Right ventricle myocardium superior (tissue), 1 donor: ENCODE measurements at places on chromosomes 2 and 18.

DNA sequence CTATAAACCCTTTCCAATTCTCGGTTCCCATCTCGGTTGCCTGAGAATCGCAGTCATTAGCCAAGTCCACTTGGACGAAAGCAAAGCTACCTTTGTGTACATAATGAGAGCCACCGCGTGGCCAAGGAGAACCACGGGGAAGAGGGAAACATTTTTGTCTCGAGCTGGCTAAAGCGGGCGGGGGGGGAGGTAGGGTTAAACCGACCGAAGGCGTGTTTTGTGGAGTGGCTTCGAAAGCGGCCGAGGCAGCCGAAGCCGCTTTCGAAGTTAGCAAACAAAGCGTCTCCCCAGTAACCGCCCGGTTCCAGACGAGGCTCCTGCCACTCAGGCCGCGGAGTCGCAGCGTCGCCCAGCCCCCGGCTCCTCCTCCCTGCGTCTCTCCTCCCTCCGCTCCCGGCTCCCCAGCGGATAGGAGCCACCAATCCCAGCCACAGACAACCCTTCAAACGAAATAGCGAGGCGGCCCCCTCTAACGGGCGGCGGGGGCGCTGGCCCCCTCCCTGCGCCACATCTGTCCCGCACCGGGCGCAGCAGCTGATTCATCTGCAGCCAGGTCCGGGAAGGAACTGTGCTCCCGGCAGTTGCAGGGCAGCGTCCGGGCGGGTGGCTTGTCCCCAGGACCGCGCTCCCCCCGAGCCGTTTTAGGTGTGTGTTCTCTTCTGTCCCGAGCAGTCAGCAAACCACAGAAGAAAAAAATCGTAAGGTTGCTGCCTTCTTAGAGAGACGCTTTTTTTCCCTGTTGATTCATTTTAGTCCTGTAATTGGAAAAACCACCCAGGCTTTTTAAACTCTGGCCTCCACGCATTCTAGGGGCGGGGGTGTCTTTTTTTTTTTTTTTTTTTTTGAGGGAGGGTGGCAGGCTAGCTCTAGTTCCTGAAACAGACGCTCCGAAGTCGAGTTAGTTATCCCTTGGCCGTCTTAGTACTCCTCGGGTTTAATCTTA, 1.8 kb upstream of the TGIF1 start:
- peak; percentile 96 for DNase-seq

DNA sequence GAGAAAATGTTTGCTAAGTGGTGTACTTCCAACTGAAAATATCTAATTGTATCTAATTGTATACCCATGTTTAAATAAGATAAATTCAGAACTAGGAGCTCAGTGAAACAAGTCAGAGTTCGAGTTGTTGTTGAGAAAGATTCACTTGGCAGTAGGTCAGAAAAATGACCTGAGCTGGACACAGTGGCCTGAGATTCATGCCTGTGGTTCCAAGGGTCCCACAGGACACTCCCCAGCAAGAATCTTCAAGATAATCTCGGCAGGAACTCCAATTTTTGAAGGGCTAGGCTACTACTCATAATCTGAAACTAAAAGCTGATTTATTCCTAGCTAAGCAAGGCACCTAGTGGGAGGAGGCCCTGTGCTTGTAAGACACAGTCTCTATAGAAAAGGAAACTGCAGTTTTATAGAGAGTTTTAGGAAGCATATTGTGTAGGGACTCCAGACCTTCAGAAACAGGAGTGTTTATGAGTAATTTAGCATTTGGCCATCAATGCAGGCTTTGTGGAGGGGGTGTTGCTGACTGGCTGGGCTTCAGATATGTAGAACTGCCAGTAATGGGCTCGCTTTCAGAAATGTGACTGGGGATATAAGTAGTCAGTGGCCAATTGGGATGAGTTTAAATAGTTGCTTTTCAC, 43.2 kb downstream of the SP140 start:
- no peak for DNase-seq

- no peak for DNase-seq
These were observed 254.4 kb upstream of the TANK start for GRCh38 chr2:160905862-160906261.

DNA sequence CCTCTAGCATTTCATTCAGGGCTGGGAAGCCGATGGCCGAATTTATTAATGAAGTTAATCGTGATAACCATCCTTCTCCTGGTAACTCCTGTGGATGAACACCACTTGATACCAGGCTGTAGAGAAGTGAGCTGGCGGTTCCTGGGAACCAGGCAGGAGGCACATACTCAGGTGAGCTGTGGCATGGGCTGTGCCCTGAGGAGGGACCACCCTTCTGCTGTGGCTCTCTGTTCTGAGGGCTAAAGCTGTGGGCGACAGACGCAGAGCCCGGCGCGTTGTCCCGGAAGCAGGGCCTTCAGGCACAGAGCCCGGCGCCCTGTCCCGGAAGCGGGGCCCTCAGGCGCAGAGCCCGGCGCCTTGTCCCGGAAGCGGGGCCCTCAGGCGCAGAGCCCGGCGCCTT, 462.3 kb upstream of the SALL3 start:
- no peak for DNase-seq

- peak; percentile 37 for DNase-seq
These were observed 726.6 kb upstream of the FANCL start for GRCh38 chr2:58967736-58968135.

DNA sequence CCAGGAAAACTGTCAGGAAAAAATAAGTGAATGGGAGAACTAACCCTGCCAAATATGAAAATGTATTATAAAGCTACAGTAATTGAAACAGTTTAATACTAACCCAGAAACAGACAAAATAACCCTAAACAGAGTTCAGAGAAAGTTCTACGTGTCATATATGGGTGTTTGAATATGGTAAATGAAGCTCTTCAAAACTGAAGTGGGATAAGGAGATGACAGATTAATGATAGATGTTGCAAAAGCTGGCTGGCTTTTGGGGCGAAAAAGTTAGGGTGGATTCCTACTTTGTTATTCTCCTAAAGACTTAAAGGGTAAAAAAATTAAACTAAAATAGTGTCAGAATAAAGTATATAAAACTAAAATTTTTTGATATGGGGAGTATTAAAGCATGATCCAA, 101.8 kb upstream of the ARL5A start:
- DNase-seq = no peak

GRCh38 chr2:125711075-125711474, 944.9 kb upstream of the GYPC start:
- DNase-seq = no peak

- DNase-seq = no peak
These were observed 294.9 kb downstream of the FSIP2 start for GRCh38 chr2:186033541-186033940.

- no peak for DNase-seq
These were observed 27.5 kb downstream of the MALT1 start for GRCh38 chr18:58698701-58699193.

DNA sequence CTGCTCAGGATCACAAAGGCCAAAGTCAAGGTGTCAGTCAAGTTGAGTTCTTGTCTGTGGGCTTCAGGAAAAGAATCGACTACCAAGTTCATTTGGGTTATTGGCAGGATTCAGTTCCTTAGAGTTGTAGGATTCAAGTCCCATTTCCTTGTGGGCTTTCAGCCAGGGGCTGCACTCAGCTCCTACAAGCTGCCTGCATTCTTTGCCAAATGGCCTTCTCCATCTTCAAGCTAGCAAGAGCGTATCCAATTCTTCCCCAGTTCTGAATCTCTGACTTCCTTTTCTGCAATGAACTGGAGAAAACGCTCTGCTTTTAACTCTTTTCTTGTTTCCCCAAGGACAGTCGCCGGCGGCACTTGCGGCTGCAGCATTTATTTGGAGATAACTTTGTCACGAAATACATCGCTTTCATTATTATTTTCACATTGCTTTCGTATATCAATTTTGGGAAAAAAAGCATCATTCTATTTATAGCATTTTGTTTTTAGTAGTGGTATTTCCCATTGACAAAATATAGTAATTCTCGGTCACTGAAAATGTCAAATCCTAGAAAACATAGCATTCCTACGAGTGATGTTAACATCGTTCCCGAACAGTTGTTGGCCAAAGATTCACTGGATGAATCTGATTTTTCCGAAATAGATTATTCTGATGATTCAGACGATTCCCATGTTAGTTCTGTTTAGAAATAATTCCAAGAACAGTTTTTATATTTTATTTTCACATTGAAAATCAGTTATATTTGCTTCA, 59.6 kb upstream of the SERPINE2 start:
- DNase-seq = peak; percentile 61

DNA sequence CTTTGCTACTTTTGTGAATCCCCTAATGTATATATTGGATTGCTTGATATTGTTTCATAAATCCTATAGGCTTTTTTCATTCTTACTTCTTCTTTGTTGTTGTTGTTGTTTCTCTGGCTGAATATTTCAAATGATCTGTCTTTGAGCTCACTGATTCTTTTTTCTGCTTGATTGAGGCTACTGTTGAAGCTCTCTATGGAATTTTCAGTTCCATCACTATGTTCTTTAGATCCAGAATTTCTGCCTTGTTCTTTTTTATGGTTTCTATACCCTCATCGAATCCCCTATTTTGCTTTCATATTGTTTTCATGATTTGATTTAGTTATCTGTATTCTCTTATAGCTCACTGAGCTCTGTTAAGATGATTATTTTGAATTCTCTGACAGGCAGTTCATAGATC, 24.6 kb upstream of the RASGRP3 start:
- DNase-seq = no peak

GRCh38 chr2:20025065-20025786, 12.8 kb upstream of the MATN3 start:
- DNase-seq = no peak

GRCh38 chr18:78113136-78113939, 863.7 kb downstream of the GALR1 start:
- no peak for DNase-seq

DNA sequence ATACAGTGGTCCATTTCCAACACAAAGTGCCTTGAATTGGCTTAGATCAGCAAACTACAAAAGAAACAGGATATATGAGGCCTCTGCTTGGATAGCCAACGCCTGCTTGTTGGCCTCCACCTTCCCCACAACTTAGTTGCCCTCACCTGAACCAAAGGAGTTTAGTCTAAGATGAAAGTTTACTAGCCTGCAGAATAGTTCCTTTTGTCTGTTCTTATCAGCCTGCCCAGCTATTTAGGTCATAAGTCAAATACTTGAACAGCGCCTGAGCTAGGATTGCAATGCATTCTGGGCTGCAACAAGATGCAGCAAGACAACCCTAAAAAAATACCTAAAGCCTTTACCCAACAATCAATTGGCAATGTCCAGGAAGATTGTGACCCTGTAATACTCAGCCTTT, 13.1 kb upstream of the EPG5 start:
- no peak for DNase-seq

GRCh38 chr18:35581898-35582641, 530 bp downstream of the GALNT1 start:
- DNase-seq = peak; percentile 63

DNA sequence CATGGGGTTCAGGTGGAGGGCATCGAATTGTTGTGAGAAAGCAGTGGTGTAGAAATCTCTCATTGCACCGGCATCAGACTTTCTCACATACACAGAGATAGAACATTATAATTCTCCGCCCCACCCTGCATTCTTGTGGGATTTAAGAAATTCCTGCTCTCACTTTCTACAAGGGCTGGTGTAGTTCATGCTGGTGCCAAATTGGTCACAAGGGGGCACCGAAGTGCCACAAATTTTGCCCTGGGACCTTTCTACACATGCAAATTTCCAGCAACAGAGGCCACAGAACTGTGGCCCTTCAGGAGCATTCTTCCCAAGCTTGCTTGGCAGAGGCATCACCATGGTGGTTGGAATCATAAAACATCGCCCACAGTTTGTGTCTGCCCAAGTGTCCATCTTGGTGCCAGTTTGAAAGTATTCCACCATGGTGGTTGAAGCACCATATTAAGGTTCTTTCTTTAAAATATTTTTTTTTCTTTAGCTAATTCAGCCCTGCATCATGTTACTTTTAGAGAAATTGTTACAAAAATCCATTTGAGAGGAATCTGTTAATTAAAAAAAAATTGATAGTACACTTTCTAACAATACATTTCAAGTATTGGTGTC, 521.2 kb upstream of the FANCL start:
- peak; percentile 35 for DNase-seq

DNA sequence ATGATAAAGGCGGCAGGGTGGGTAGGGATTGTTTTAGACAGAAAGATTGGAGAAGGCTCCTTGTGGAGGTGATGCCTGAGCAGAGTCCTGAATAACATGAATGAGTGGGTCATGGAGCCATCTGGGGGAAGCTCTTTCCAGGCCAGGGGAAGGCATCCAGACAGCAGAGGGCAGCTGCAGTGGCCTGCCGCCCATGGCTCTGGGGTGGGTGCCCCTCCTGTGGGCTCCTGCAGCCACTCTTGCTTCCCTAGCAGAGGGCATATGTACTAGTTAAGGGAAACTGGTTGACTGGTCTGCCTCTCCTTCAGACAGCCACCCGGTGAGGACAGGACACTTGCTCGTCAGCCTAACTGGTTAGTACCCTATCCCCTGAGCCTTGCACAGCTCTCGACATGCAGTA, 46.5 kb upstream of the SLC1A4 start:
- no peak for DNase-seq

- peak; percentile 69 for DNase-seq
These were observed 114.1 kb downstream of the NDUFA10 start for GRCh38 chr2:239910851-239911640.

- no peak for DNase-seq
These were observed 468 bp downstream of the UXS1 start for GRCh38 chr2:106193690-106193976.

DNA sequence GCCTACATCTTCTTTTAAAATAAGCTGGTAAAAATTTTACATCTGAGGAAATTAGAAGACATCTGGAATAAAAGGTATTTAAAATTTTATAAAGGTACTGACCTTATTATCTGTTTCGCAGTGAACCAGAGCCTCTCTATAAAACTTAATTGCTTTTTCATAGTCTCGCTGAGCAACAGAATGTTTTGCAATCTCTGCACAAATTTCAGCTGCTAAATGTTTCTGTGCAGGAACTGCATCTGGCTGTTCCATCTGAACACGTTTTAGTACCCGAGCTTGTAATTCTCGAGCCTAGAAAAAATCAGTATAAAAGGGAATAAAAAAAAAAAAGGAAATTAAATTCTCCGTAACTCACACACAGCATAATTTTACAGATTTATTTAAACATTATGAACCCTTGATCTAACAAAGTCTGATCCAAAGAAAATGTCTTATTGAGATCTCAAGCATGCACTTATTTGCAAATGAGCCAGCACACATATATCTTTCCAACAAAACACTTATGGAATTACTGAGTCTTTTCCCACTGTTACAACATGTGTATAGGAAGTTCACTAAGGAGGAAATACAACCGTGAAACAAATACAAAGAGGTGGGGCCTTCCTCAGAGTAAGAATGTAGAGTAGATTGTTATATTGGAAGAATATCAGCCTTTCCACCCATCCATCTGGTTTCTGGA, 51.8 kb downstream of the TTC21B start:
- no peak for DNase-seq

GRCh38 chr2:150204451-150204850, 283.0 kb downstream of the RND3 start:
- DNase-seq = no peak

DNA sequence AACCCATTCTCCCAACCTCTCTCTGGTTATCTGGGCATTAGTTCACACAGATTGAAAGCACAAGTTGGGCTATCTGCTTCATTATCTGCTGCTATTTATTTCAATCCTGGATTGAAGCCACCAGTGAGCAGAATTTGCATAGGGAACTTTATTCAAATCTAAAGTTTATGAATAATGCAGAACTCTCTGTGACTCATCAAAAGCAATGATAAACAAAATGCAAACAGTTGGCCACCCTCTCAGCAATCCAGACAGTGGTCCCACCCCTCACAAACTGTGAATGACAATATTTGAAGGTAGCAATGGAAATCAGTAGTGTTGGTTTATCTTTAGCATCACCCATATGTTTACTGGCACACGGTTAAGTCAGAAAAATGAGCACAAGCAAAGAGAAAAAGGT, 106.8 kb upstream of the TMEM178A start:
- DNase-seq = no peak
